ENCODE measurements at places on chromosomes 16 and 17. TPM values are rescaled to one million over a fixed set of nuclear protein-coding genes. Genes with fewer than 3 reads are reported as not detected.

The KLHL10 gene
- total RNA-seq, result 0.36 TPM

- H3K4me1 ChIP-seq, result peaks cover 4% of the 10 kb centered on the region
- no peaks in the 10 kb centered on the region for H3K36me3 ChIP-seq
- H3K4me3 ChIP-seq, result peak overlapping the region; percentile 18
- peaks cover 4% of the 10 kb centered on the region for H3K27me3 ChIP-seq
- H3K27ac ChIP-seq, result peak overlapping the region; percentile 38
Measured at GRCh38 chr17:30332057-30332542, 1.8 kb downstream of the TMIGD1 start.

The GDPD3 gene
- total RNA-seq, result 0.88 TPM

GRCh38 chr16:79318143-79318899, 282.2 kb downstream of the MAF start:
- H3K27me3 ChIP-seq, result no peaks in the 10 kb centered on the region
- no peaks in the 10 kb centered on the region for H3K36me3 ChIP-seq
- H3K4me1 ChIP-seq, result no peaks in the 10 kb centered on the region
- no peak overlapping the region for H3K4me3 ChIP-seq
- H3K27ac ChIP-seq, result no peak overlapping the region
- DNase-seq, result no peak

DNA sequence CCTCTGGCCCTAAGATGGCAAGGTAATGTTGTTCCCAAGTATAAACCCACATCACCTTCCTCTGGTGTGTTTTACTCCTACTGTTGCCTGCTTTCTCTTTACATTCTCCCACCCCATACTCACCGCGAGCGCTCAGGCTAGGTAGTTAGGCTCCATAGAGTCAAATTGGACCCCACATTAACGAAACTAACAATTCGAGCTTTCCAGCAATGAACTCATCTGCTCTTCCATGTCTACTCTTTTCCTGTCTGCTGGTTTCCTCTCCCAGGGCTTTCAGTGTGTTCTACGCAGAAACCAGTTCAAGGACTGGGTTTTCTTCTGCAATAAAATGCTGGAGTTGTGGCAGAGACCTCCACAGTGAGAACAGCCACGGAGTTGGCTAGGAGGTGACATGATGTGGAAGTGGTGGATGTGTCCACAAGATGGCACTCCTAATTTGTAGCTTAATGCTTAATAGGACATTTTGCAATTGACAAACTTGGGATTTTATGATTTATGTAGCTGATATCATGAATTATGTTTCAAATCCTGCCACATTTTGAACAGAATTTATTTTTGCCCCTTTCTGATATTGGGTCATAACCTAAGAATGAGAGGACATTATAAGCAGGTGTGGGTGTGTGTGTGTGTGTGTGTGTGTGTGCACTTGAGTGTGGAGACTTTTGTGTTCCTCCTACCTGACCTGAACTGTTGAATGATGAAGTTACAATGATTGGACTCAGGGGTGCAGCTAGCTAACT, 2.2 kb upstream of the UQCRC2 start:
- H3K4me3 ChIP-seq, result no peak overlapping the region
- no peak for DNase-seq
- H3K27me3 ChIP-seq, result no peaks in the 10 kb centered on the region
- H3K36me3 ChIP-seq, result no peaks in the 10 kb centered on the region
- no peak overlapping the region for H3K27ac ChIP-seq

- no peaks in the 10 kb centered on the region for H3K4me1 ChIP-seq
- H3K4me3 ChIP-seq, result no peak overlapping the region
- H3K27me3 ChIP-seq, result no peaks in the 10 kb centered on the region
- no peak overlapping the region for H3K27ac ChIP-seq
Measured at GRCh38 chr17:74520016-74520434, 11.2 kb downstream of the CD300LB start.

- no peak overlapping the region for H3K4me3 ChIP-seq
- H3K27ac ChIP-seq, result no peak overlapping the region
- no peaks in the 10 kb centered on the region for H3K27me3 ChIP-seq
- peaks cover 3% of the 10 kb centered on the region for H3K36me3 ChIP-seq
Measured at GRCh38 chr17:60293580-60294335, 98.2 kb downstream of the USP32 start.

The TMEM231 gene
- total RNA-seq, result 22.4 TPM

GRCh38 chr16:23414731-23415130, 38.3 kb downstream of the COG7 start:
- H3K4me1 ChIP-seq, result no peaks in the 10 kb centered on the region
- peaks cover 51% of the 10 kb centered on the region for H3K36me3 ChIP-seq
- H3K4me3 ChIP-seq, result no peak overlapping the region
- no peaks in the 10 kb centered on the region for H3K27me3 ChIP-seq

- H3K36me3 ChIP-seq, result peaks cover 5% of the 10 kb centered on the region
- H3K4me1 ChIP-seq, result no peaks in the 10 kb centered on the region
- H3K4me3 ChIP-seq, result no peak overlapping the region
- no peaks in the 10 kb centered on the region for H3K27me3 ChIP-seq
- no peak for DNase-seq
Measured at GRCh38 chr17:82828875-82829487, 10.8 kb downstream of the ZNF750 start.

DNA sequence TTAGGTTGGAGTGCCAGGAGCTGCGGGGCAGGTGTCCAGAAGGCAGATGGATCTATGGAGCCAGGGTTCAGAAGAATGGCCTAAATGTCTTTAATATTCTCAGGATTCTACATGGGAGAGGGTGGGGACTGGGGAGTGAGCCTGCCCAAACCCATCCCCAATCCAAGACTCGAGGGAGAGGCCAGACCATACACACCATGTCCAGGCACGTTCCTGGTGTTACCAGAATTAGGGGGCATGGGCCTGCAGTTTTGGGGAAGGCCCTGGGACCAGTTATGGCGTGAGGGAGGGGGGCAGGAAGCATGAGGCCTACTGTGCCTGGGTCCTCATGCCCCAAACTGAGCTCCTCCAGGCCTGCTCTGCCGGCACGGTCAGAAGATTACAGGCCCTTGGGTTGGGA, 1.9 kb downstream of the TAX1BP3 start:
- H3K36me3 ChIP-seq, result peaks cover 27% of the 10 kb centered on the region
- H3K27ac ChIP-seq, result peak overlapping the region; percentile 8
- H3K4me1 ChIP-seq, result peaks cover 25% of the 10 kb centered on the region
- DNase-seq, result no peak
- H3K4me3 ChIP-seq, result peak overlapping the region; percentile 28

DNA sequence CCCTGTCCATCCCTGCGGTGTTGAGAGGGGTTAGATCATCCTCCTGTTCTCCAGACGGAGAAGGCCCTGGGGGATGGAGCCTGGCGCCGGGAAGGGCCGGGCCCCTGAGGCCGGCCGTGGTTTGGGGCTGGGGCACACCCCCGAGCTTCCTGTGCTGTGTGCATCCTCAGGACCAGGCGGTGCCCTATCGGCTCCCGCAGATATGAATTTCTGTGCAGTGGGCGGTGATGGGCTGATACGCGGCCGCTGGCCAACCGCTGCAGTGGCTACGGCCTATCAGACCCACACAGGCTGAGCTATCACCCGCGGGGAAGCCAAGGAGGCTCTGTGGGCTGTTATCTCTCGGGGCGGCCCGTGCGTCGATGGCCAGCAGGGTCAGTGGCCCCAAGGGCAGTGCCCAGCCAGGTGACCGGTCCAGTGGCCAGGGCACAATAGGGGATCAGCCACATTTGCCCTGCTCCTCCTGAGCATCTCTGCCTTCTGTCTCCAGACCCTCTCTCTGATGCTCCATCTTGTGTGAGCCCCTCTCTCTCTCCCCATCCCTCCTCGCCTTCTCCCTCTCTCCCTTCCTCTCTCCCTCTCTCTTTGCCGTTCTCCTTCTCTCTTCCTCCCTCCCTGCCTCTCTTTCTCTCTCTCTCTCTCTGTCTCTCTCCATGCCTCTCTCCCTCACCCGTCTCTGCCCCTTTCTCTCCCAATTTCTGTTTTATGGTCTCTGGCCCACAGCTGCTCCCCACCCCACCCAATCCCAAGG, 38.7 kb downstream of the ZFPM1 start:
- H3K27ac ChIP-seq, result no peak overlapping the region
- DNase-seq, result peak; percentile 87
- H3K27me3 ChIP-seq, result no peaks in the 10 kb centered on the region
- H3K4me1 ChIP-seq, result no peaks in the 10 kb centered on the region
- no peaks in the 10 kb centered on the region for H3K36me3 ChIP-seq
- no peak overlapping the region for H3K4me3 ChIP-seq

- peaks cover 3% of the 10 kb centered on the region for H3K36me3 ChIP-seq
- H3K4me3 ChIP-seq, result no peak overlapping the region
- peaks cover 59% of the 10 kb centered on the region for H3K4me1 ChIP-seq
- H3K27ac ChIP-seq, result peak overlapping the region; percentile 10
Measured at GRCh38 chr16:89318430-89318758, 100.9 kb downstream of the ZNF778 start.

DNA sequence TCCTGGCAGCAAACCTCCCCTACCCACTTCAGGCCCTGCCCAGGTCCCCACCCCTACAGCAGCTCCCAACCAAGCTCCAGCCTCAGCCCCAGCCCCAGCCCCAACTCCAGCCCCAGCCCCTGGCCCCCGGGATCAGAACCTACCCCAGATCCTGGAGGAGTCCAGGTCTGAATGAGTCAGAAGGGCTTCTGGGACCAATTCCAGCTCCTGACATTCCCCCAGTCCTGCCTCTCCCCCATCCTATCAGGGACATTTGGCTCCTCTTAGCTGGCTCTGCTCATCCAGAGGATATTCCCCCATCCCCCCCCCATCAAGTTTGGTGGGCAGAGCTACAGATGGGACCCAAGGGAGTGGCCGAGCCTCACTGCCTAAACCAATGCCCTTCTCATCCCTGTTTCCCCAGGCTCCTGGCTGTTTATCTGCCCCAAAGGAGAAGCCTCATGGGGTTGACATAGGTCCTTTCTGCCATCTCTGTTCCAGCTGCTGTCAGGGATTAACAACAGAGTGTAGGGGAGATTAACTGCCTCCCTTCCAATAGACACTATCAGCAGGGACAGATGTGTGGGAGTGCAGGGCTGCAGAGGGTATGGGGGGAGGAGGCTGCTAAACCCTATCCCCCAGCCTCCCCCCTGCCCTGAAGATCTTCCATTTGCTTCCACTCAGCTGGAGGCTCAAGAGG, 16.5 kb downstream of the CNTNAP1 start:
- H3K4me1 ChIP-seq, result peaks cover 9% of the 10 kb centered on the region
- no peak overlapping the region for H3K4me3 ChIP-seq
- H3K27me3 ChIP-seq, result no peaks in the 10 kb centered on the region
- H3K36me3 ChIP-seq, result peaks cover 59% of the 10 kb centered on the region
- H3K27ac ChIP-seq, result no peak overlapping the region

The MYH1 gene
- not detected for total RNA-seq

DNA sequence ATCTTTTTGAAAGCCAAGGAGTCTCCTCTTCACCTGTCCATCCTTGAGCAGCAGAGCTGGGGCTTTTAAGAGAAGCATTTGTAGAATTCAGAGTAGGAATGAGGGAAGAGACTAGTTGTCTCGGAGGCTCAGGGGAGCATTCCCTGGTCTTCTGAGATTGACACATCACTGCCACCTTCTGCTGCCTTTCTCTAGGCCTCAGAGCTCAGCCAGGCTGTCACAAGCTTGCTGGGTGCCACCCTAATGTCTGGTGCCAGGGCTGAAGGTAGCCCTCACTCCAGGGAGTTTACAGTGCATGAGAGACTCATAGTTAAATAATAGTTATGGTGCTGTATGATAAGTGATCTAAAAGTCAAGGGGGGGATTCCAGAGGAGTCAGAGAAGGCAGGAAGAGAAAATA, 39.7 kb downstream of the B9D1 start:
- peaks cover 13% of the 10 kb centered on the region for H3K36me3 ChIP-seq
- H3K27ac ChIP-seq, result no peak overlapping the region
- peaks cover 14% of the 10 kb centered on the region for H3K4me1 ChIP-seq
- H3K4me3 ChIP-seq, result no peak overlapping the region
- no peaks in the 10 kb centered on the region for H3K27me3 ChIP-seq

- H3K27me3 ChIP-seq, result no peaks in the 10 kb centered on the region
- peaks cover 35% of the 10 kb centered on the region for H3K4me1 ChIP-seq
- no peaks in the 10 kb centered on the region for H3K36me3 ChIP-seq
- peak overlapping the region; percentile 90 for H3K4me3 ChIP-seq
- DNase-seq, result peak; percentile 99
Measured at GRCh38 chr16:85554889-85555718, 58.0 kb upstream of the GSE1 start.

The MPV17L gene
- 0.36 TPM for total RNA-seq

- H3K27me3 ChIP-seq, result no peaks in the 10 kb centered on the region
- no peak overlapping the region for H3K4me3 ChIP-seq
- no peaks in the 10 kb centered on the region for H3K4me1 ChIP-seq
Measured at GRCh38 chr16:85640585-85640984, 27.5 kb downstream of the GSE1 start.
